ENCODE measurements at places on chromosomes 16 and 17. TPM values are rescaled to one million over a fixed set of nuclear protein-coding genes. Genes with fewer than 3 reads are reported as not detected.
A peak's percentile ranks its signal among the peaks of the same experiment; 100 is the strongest.

GRCh38 chr17:65022751-65023700 lies 33.5 kb downstream of the GNA13 start:
- peaks cover 67% of the 10 kb centered on the region for H3K4me1 ChIP-seq
- H3K4me3 ChIP-seq = no peak overlapping the region
- H3K27me3 ChIP-seq = no peaks in the 10 kb centered on the region
- H3K36me3 ChIP-seq = no peaks in the 10 kb centered on the region
- DNase-seq = no peak

DNA sequence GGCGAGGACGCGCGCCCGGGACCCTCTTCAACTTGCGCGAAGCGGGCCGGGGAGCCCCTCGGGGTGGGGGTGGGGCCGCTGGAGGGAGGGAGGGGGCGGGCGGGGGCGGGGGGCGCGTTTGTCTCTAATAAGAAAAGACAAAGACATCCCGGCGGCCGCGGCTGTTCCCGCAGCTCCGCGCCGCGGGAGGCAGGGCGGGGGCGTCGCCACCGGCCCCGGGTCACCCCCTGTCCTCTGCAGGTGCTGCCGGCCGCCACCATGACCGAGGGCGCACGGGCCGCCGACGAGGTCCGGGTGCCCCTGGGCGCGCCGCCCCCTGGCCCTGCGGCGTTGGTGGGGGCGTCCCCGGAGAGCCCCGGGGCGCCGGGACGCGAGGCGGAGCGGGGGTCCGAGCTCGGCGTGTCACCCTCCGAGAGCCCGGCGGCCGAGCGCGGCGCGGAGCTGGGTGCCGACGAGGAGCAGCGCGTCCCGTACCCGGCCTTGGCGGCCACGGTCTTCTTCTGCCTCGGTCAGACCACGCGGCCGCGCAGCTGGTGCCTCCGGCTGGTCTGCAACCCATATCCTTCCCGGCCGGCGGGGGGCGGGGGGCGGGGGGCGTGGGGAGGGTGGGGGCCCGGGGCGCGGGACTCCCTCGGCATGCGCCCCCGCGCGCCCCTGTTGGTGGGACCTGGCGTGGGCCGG lies 714 bp downstream of the CACNA1H start:
- DNase-seq = no peak
- no peaks in the 10 kb centered on the region for H3K36me3 ChIP-seq
- no peaks in the 10 kb centered on the region for H3K27me3 ChIP-seq
- H3K27ac ChIP-seq = no peak overlapping the region
- H3K4me3 ChIP-seq = peak overlapping the region; percentile 63

GRCh38 chr16:3646348-3646920 lies 8.1 kb upstream of the DNASE1 start:
- no peak for DNase-seq
- no peak overlapping the region for H3K4me3 ChIP-seq
- peaks cover 9% of the 10 kb centered on the region for H3K36me3 ChIP-seq
- H3K4me1 ChIP-seq = no peaks in the 10 kb centered on the region
- no peak overlapping the region for H3K27ac ChIP-seq
- H3K27me3 ChIP-seq = no peaks in the 10 kb centered on the region

The HS3ST3A1 gene
- total RNA-seq = 1.5 TPM

The EPOP gene
- 3.3 TPM for total RNA-seq

Data from thoracic aorta (tissue), 2 donors.